ENCODE measurements at places on chromosomes 3 and 15.

DNA sequence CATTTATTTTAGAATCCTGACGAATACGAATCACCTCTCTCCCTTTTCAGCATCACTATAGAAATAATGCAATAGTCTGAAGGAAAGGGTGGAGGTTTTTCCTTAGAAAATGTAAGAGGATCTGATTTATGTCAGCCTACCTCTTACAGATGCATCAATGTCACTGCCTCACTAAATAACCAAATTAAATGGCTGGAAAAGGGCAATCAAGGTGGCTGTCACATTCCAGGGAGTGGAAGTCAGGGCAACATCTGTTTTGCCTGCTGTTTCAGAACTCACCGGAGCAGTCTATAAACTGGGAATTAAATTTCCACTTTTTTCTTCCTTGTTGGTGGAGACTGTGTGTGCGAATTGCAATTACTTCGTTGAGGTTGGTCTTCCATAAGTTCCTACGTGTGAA, 299.3 kb upstream of the PDZRN3 start:
- no peak for DNase-seq

DNA sequence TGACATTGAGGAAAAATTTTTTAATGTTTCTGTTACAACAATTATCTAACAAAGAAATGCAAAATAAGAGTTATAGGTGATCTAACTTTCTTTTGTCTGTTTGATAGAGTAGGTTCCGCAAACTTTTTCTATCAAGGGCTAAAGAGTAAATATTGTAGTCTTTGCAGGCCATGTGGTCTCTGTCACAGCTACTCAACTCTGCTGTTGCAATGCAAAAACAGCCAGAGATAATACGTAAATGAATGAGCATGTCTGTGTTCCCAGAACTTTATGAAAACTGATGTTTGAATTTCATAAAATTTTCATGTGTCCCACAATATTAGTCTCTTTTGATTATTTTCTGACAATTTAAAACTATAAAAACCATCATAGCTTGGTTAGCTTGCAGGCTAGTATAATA, 73.3 kb downstream of the SLC24A1 start:
- DNase-seq = no peak

DNA sequence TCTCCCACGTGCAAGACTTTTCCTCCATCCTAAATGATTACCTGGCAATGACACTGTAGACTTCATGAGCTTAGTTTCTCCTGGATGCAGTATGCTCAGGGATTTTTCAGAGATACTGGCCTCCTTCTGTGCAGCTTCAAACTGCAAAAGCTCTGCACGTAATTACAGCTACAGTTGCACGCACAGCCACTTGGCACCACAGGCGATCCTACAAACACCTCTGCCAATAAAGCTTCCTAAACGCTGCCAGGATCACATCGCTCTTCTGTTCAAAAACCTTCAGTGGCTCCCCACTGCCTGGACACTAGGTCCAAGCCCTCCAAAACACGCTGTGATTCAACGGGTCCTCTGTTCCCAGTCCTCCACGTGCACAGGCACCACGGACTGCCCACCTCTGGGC, 49.5 kb downstream of the NUP210 start:
- DNase-seq = no peak

DNA sequence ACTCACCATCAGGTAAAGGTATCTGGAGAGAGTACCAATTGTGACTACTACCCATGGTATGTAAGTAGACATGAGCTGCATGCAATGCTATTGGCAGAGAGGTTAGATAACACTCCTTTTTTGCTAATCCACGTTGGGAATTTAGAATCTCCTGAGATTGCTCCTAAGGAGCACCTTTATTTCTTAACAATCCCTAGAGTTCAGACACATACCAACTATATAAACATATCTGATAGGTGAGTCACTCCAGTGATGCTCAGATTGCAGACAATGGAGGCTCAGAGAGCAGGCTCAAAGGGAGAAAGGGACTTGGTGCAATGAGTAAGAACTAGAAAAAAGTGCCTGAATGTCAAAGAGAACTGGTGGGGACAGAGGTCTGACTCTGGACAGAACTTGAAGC, 47.0 kb upstream of the LRRFIP2 start:
- no peak for DNase-seq

- DNase-seq = no peak
Observed at GRCh38 chr15:27587810-27588209, 511.3 kb downstream of the OCA2 start.

DNA sequence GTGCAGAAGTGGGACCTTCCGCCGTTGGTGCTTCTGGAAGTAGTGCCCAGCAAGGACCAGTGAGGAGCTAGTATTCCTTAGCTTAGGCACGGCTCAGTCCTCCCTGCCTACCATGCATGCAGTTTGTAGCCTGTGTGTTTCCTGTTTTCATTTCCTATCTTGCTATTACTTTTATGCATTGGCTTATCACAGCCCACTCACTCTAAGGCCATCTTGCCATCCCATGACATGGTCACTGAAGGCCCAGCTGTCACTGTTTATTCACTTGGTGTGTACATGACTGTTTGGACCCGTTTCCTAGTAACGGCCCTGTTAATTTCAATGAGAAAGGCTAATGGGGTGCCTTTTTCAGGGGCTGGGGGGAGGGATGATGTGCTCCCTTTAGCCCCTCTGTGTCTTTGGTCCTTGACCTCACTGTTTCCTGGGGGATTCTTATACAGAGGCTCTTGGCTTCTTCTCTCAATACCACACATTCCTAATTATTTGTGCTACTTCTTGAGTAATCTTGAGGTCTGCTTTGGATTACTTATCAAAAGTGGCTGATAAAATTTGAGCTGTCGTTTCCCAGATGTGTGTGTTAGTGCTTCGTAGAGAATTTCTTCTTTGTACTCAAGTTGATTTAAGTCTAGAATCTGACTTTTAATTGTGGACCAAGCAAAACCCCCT, 24.5 kb upstream of the TRAK1 start:
- DNase-seq = no peak

- DNase-seq = no peak
Observed at GRCh38 chr3:128485282-128486204, 7.5 kb downstream of the GATA2 start.

All from colonic mucosa (tissue), 4 donors.